DMS53 (cell line): ENCODE measurements at places on chromosomes 11 and 22.

- no peak for DNase-seq
These were observed 11.1 kb upstream of the FXYD6 start for GRCh38 chr11:117887431-117888138.

GRCh38 chr22:40487663-40488249 lies 117.4 kb downstream of the SGSM3 start:
- peak; percentile 71 for DNase-seq

GRCh38 chr11:71917646-71918140 lies 10.7 kb downstream of the XNDC1N start:
- no peak for DNase-seq

- no peak for DNase-seq
These were observed 62.7 kb downstream of the APOL3 start for GRCh38 chr22:36097880-36098279.

DNA sequence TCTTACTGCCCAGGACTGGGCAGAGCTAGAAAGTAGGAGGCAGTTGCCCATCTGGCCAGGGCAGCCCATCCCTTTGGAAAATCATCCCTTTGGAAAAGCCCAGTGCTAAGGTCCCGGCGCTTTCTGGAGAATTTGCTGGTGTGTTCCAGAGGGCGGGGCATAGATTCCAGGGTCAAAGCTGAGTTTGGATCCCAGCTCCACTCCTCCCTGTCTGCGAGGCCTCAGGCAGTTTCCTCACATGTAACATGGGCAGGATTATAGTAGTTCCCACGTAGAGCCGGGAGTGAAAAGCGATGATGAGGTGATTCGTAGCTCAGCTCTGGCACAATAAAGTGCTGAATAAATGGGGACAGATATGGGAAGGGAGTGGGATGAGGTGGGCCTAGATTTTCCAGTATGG lies 31.4 kb upstream of the LRRC10B start:
- no peak for DNase-seq

DNA sequence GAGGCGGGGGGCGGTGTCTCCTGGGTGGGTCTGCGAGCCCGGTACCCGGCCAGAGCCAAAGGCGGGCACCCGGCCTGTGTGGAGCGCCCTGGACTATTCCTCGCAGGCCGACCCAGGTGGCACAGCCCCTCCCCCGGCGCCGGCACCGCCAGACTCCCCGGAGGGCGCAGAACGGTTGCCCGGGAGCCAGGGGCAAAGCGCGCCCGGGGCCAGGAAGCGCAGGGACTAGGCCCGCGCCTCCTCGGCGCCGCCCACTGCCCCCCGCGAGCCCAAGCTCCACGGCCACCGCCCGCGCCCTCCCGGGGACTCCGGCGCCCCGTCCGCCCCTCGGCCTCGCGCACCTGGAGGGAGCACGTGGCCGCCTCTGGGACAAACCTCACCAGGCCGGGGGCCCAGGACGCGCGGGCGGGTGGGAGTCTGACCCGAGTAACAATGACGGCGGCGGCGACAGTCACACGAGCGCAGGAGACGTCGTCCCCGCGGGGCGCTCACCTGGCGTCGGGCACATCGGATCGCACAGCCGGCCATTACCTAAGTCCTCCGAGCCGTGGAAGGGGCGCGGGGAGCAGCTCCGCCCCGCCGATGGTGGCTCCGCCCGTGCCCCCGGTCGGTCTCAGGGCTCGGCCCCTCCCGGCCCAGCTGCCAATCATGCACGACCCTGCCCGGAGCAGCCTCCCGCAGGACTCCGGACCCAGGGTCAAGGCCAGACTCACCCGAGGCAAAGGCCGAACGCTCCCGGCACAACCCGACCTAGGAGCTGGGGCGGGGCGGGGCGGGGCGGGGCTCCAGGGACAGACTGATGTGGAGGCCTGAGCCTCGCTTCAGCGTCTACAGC lies 7.4 kb downstream of the PLXNB2 start:
- DNase-seq = no peak

DNA sequence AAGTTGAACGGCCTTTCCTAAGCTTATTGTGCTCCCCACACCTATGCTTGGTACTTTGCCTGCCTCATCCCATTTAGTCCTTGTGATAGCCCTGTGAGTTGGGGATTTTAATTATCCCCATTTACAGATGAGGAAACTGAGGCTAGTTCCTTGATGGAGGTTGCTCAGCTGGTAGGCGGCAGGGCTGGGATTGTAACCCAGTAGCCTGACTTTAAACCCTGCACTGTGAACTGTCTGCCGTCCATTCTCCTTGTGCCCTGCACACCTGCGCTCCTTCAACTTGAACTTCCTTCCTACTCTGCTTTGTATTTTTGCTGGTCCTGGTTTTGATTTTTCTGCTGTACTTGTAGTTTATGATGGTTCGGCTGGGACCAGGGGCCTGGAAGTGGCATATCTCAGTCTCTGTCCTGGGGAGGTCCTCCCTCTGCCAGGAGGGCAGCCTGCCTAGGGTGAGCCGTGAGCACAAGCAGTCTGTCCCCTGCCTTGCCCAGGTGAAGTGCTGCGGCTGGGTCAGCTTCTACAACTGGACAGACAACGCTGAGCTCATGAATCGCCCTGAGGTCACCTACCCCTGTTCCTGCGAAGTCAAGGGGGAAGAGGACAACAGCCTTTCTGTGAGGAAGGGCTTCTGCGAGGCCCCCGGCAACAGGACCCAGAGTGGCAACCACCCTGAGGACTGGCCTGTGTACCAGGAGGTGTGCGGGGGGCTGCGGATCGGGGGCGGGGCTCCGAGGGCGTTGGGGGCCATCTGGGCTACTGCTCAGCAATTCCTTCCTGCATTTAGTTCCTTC lies 52.4 kb downstream of the CD82 start:
- DNase-seq = no peak

DNA sequence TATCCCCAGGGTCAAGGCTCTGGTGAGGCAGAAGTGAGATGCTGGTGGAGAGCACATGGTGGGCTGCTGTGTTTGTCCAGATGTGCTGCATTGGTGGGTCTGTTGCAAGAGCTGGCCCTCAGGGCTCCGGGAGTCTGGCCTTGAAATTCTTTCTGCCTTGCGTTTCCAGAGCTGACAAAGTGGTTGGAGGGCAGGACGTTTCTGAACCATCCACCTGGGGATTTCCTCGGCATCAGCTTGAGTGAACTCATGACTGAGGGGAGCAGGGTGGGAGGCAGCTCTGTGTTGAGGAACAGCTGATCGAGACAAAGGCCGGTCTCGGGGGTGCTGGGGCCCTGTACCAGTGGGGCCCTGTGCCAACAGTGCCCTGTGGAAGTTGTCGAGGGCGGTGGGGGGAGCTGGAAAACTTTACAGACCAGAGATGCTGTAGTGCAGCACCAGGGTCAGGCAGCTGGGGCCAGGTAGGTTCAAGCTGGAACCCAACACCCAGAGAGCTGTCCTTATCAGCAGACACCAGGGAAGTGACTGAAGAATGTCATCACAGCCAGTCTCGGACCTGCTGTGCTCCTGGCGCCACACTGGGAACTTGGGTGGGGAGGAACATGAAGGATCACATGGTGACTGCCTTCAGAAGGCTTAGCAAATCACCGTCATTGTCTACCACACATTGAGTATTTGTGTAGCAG lies 4.9 kb downstream of the TSKU start:
- DNase-seq = no peak

GRCh38 chr11:91194546-91194945 lies 971.7 kb upstream of the CHORDC1 start:
- no peak for DNase-seq

DNA sequence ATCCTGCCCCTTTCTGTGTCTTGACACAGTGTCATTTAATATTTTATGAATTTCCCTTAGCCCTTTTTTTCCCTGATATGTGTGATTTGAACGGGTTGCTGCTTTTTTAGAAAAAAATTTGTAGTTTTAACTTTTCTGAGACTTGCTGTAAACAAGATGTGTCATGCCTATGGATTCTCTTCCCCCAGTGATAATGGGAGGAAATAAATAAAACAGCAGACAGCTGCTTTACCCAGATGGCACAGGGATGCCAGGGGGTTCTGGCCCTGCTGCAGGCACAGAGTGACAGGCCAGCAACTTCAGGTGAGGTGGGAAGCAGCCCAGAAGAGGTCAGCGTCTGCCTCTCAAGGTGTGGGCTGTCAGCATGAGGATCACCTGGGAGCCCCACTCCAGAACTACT lies 266.9 kb downstream of the KIRREL3 start:
- DNase-seq = no peak

DNA sequence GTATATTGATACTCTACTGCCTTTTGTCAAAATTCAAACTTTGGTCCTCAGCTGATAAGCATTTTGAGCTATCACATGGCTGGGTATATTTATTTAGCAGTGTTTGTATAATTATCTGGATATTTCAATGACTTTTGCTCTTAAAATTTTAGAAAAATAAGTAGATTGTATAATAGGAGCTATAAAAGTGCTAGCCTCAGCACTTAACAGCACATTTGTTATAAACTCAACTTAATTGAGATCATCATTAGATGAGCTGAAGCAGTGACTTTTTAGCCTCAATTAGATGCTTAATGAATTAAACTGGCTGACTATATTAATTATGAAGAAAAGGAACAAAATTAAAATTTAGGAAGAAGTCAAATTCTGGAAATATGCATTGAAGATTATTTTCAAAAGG lies 429.9 kb downstream of the DYNC2H1 start:
- DNase-seq = no peak

- DNase-seq = no peak
These were observed 117.6 kb upstream of the THY1 start for GRCh38 chr11:119540370-119541125.

DNA sequence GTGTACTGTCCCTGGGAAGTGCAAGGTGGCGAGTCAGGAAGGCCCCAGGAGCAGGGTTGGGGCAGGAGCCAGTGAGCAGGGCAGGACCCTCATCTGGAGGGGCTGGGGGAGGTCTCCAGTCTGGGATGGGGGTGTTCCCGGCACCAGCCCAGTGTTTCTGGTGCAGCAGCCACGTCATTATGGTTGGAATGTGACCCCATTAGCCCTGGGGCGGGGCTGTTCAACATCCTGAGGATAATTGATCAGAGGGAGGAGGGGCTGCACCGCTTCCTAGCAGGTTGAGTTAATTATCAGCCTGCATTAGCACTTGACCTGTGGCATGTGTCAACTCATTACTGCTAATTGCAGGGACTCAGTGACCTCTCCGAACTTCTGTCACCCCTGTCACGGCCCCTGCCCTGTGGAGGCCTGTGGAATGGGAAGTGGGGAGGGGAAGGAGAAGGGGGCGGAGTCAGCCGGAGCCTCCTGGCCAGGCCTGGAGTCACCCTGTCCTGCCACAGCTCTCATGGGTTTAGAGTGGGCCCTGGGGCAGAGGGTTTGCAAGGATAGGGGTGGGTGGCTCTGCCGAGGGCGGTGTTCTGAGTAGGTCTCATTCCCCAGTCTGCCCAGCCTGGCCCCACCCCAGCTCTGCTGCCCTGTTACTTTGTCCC lies 52.8 kb upstream of the CCDC188 start:
- no peak for DNase-seq

- no peak for DNase-seq
These were observed 103.8 kb upstream of the CSNK2A3 start for GRCh38 chr11:11456866-11457265.

DNA sequence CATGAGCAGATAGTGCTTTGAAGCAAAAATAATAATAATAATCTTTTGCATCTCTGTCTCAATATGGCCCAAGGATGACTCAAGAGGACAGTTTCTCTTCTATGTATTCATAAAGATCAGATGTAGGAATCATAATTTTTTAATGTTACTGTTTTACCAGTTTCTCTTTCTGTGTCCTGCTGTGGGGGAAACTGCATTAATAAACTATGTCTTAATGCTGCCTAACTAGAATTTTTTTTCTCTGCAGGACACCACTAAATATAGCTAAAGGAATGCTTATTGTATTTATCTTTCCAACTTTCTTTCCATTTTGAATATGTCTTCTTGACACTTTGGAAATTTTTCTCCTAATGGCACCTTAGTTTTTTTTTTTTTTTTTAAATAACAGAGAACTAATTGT lies 6.5 kb downstream of the FJX1 start:
- no peak for DNase-seq

GRCh38 chr22:19130959-19131684 lies at the start of gene TSSK2:
TSS of gene TSSK2 (plus strand) at chr22:19131308. CDS start at chr22:19131400, 92 bp downstream.
- no peak for DNase-seq

- no peak for DNase-seq
These were observed 475.2 kb downstream of the JRKL start for GRCh38 chr11:96865020-96865419.

GRCh38 chr11:115630214-115630613 lies 126.0 kb upstream of the CADM1 start:
- no peak for DNase-seq

DNA sequence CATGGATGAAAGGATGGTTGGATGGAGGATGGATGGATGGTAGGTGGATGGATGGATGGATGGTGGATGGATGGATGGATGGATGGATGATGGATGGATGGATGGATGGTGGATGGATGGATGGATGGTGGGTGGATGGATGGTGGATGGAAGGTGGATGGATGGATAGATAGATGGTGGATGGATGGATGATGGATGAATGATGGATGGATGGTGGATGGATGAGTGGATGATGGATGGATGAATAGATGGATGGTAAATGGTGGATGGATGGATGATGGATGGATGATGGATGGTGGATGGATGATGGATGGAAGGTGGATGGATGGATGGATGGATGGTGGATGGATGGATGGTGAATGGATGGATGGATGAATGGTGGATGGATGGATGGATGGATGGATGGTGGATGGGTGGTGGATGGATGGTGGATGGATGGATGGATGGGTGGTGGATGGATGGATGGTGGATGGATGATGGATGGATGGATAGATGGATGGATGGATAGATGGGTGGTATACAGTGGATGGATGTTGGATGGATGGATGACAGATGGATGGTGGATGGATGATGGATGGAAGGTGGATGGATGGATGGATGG lies 350.8 kb downstream of the BRD1 start:
- DNase-seq = no peak

GRCh38 chr11:69446108-69446507 lies 35.4 kb upstream of the LINC01488 start:
- DNase-seq = no peak

DNA sequence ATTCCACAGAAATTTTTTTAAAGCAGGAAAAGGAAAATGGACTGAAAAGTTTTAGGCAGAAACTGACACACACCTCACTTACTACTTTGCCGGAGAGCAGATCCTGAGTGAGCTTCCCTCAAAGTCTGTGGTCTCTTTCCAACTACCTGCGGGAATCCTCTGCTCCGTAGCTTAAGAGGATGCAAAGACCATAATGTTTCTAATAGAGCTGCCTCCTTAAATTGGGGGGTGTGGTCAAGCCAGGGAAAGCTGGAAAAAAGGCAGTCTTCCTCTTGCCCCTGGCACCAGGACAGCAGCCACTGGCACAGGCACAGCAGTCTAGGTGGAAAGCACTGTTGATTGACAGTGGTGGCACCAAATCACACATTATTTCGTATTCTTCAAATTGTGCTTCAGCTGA lies at the start of gene ETS1:
Gene ETS1, minus strand, starts transcription at position 144 of the 400 bp plus-strand sequence. CDS start 14,428 bp downstream, outside the sequence.
- DNase-seq = no peak

- no peak for DNase-seq
These were observed 13.0 kb downstream of the MTFP1 start for GRCh38 chr22:30438559-30438958.
